ENCODE measurements at places on chromosomes 3 and 15.

GRCh38 chr3:153001210-153002078 lies 160.6 kb upstream of the RAP2B start:
- no peak for DNase-seq

GRCh38 chr3:69276884-69277283 lies 109.0 kb downstream of the FRMD4B start:
- DNase-seq = no peak

DNA sequence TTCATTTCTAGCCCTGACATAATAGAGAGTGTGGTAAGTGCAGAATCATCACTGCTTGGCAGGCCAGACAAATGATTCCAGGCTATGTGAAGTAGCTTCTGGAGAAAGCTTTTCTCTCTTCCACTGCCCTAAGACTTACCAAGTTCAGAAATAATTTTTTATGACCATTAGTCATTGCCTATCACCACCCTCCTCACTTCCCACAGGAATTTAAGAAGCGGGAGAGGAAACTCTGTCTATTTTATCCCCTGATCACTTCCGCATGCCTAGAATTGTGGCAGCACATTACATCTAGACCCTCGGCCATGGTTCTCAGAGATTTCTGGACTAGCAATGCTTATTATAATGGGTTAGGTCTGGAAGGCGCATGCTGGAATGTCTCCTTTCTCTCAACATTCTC lies 397.8 kb upstream of the NR2F2 start:
- DNase-seq = no peak

DNA sequence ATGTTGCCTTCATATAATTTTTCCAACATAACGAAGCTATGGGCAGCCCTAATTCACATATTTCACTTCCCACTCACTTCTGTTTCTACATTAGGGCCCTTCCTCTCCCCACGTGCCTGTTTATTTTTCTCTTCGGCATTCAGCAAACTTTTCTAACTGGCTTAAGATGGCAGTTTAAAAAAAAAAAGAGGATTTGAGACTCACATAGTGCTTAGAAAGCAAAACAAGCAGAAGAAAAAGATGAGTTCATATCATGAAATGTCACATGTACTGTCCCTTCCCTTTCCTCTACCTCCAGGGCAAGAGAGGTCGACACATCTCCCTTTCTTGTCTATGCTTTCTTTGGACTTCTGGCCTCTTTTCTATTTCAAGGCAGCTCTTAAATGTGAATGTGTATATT lies 30.6 kb downstream of the SLC49A4 start:
- no peak for DNase-seq

DNA sequence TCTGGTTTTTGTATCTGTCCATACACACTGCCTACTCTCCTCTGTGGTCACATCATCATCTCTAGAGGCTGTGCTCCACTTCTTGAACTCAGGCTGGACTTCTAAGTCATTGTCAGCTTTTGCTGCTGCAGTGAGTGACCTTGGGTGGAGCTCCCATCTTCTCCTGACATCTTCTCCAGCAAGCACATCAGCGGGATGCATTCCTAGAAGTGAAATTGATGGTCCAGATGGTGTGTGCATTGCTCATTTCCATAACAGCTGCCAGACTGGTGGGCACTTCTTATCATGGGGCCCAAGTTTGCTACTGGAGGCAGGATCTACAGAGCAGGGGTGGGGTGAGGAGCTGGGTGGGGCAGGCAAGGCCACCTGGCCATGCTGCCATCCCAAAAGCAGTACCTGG lies 109.9 kb downstream of the DNAJB8 start:
- no peak for DNase-seq

DNA sequence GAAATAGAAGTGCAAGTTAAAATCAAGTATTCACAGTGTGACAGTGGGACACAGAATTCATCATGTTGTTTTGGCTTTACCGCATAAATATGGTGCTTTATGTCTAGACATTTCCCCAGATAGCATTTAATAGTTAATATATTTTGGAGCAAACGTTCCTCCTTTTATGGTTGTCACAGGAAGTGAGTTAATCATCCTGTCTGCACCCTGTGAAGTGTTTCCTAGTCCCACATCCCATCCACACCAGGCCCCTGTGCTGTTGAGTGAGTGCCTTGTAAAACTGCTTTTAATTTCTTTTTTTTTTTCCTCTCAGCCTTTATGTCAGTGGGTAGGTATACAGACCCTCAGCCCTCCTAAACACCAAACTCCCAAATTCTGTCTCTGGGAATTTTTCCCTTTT lies 393.7 kb downstream of the FEZF2 start:
- no peak for DNase-seq

GRCh38 chr15:90918835-90919234 lies 13.5 kb downstream of the HDDC3 start:
- DNase-seq = no peak

- DNase-seq = no peak
Measured at GRCh38 chr15:52745326-52746161, 44.6 kb downstream of the ONECUT1 start.

- no peak for DNase-seq
Measured at GRCh38 chr3:107025961-107026360, 351.3 kb upstream of the CCDC54 start.

- DNase-seq = no peak
Measured at GRCh38 chr3:94494992-94495391, 432.1 kb downstream of the NSUN3 start.

DNA sequence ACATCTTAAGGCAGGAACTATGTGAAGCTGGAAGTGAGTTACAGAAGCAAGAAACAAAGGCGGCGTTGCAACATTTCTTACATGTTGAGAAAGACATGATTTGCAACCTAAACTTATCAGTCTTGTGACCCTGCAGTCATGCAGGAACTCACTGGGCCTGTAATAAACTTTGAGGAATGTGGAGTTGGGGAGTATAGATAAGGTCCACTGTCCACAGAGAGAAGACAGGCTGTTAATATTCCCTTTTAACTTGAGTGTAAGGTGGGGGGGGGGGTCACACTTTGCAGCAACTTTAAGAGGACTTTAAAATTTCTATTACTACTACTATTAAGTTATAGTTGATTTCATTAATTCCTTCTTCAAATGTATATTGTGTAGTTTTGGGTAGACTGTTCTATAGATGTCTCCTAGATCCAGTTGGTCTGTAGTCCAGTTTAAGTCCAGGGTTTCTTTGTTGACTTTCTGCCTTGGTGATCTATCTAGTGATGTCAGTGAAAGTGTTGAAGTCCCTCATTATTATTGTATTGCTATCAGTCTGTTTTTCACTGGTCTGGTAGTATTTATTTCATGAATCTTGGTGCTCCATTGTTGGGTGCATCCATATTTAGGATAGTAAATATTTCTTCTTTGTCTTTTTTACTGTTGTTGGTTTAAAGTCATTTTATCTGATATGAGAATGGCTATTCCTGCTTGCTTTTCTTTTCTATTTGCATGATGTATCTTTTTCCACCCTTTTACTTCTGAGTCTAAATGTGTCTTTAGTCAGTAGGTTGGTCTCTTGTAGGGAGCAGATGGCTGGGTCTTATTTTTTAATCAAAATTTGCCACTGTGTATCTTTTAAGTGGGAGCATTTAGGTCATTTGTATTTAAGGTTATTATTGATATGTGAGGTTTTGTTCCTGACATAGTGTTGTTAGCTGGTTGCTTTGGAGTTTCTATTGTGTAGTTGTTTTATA lies 15.6 kb upstream of the FAM98B start:
- DNase-seq = no peak

DNA sequence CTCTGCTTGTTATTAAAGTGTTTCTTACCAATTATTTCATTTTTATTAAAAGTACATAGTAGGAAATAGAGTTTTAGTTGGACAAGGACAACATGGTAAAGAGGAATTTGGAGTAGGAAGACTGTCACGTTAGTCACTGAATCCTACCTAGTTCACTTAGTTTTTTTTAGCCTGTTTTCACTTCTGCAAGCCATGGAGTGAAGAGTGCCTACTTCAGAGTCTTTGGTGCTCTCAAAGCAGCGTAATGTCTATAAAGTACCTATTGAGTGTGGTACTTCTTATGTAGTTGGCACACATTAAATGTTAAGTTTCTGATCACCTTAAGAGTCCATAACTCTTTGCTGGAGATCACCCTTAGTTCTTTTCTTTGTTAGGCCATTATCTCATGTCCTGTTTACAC lies 78.7 kb downstream of the LPP start:
- no peak for DNase-seq

- no peak for DNase-seq
Measured at GRCh38 chr3:142725357-142725739, 1.5 kb downstream of the TRPC1 start.

DNA sequence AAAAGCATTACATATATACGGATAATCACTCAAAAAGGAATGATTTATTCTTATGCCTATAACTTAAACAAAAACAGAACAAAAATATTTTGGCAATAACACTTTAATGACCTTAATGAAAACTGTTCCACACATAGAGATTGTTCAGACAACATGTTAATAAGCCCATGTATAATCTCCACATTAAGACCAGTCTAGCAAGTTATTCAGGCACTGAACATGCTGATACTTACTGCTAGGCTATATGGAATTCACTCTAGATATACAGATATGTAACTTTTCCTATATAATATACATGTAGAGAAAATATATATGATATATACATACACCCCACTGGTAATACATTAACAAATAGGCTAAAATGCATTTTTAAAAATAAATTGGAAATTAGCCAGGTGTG lies 43.8 kb upstream of the USP50 start:
- no peak for DNase-seq

GRCh38 chr15:101210058-101210457 lies 41.8 kb downstream of the CHSY1 start:
- no peak for DNase-seq

DNA sequence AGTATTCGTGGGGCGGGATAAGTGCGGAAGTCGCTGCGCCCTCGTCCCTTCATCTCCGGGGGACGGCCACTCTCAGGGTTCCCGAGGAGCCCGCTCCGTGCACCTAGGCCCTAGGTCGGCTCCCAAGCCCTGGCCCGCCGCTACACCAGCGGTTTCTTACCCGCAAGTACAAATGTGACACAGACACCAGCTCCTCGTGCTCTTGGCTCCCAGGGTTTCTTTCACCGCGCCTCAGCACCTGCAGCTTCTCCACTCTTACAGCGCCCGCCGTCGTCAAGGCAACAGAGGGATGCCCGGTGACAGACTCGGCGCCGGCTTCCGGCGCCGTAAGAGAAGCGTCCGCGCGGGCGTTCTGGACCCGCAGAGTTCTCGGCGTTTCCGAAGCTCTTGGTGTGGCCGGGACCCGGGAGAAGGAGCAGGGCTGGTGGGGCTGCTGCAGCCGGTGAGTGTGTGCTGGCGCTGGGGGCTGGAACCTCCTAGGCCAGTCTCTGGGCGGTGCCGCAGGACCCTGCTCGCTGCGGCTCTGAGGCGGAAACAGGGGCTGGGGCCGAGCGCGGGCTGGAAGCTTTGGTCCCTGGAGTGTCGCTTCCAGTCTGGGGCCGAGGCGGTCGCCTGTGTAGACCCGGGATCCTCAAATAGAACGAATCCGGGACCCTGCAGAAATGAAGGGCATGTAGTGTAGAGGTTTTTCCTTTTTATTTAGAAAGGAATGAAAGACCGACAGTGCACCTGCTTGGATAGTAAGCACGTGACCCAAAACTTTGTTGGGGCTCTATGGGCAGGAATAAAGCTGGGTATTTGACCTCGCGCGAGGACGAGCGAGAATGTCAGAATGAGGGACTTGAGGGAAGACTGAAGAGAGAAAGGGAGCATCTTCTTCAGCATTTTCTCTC lies 155.4 kb upstream of the GOLGA6L4 start:
- DNase-seq = peak; percentile 23

DNA sequence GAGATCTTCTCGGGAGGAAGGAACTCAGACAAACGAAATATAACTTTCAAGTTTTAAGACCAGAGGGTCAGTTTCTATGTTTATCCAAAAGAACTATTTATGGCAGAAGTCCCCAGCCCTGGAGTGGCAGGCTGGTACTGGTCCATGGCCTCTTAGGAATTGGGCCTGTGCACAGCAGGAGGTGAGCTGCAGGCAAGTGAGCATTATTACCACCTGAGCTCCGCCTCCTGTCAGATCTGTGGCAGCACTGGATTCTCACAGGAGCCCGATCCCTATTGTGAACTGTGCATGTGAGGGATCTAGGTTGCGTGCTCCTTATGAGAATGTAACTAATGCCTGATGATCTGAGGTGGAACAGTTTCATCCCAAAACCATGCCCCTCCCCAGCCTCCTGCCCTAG lies 14.3 kb upstream of the HPS3 start:
- DNase-seq = no peak

DNA sequence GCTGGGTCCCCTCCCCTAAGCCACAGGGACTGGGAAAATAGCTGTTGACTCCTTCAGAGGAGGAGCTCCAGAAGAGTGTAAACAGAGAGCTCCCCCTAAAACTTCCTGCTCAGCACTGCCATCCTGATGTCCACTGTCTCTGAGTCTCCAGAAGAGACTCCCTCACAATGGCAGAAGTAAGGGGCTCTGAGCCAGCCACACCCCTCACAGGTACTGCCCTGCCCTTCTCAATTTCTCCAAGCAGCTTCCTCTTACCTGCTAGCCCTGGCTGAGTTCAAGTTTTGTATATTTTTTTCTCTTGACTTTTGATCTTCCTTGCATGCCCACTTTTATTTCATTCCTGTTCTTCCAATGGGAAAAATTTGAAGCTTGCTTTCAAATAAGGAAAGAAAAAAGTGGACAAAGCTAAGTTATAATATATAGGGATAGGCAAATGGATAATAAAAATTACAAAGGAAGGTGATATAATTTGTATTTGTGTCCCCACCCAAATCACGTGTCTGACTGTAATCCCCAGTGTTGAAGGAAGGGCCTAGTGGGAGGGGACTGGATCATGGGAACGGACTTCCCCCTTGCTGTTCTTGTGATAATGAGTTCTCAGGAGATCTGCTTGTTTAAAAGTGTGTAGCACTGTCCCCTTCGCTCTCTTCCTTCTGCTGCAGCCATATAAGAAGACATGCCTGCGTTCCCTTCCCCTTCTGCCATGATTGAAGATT lies 442.2 kb upstream of the WNT5A start:
- no peak for DNase-seq

GRCh38 chr15:22810853-22811338 lies 24.5 kb downstream of the NIPA1 start:
- no peak for DNase-seq

DNA sequence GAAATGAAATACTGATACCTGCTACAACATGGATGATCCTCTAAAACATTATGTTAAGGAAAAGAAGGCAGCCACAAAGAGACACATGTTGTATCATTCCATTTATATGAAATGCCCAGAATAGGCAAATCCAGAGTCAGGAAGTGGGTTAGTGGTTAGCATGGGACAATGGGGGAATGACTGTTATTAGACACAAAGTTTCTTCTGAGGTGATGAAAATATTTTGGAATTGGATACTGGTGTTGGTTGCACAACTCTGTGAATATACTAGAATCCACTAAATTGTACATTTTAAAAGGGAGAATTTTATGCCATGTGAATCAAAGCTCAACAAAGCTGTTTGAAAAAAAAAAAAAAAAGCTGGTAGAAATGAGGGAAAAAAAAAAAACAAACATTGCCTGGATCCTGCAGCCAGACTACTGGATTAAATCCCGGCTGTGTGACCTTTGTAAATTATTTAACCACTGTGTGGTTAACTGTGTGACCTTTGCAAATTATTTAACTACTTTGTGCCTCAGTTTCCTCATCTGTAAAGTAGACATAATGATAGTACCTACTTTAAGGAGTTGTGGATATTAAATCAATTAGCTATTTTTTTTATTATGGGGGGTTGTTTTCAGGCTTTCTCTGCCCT lies 75.6 kb upstream of the PRICKLE2 start:
- no peak for DNase-seq
